CD4-positive, alpha-beta T cell treated with Interferon alpha-2 for 1 hour (primary cell): ENCODE measurements at places on chromosomes 3 and 15.

DNA sequence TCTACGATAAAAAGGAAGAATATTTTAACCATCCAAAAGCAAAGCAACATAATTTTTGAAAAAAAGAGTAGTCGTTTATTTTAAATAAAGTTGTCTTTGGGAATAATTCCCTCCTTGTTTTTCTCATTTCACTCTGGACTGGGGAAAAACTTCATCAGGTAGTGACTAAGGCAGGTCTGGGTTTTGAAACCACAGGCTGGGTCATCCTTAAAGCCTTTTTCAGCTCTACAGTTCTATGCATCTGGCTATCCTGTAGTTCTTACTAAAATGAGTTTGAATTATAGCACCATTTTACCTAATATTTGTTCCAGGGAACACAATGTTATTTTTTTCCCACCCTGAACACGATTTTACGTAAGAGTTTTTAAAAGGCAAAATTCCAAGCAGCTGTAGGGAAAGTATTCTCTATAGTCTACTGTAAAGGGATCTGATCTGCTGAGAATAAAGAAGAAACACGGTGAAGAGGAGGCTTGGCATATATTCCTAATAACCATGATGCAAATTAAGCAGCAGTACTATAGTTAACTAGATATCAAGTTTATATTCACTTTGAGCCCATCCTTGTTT is 107.7 kb downstream of the OSBPL10 start:
- DNase-seq, result no peak

GRCh38 chr3:184155644-184156521 is 706 bp downstream of the DVL3 start:
- DNase-seq, result peak; percentile 19

DNA sequence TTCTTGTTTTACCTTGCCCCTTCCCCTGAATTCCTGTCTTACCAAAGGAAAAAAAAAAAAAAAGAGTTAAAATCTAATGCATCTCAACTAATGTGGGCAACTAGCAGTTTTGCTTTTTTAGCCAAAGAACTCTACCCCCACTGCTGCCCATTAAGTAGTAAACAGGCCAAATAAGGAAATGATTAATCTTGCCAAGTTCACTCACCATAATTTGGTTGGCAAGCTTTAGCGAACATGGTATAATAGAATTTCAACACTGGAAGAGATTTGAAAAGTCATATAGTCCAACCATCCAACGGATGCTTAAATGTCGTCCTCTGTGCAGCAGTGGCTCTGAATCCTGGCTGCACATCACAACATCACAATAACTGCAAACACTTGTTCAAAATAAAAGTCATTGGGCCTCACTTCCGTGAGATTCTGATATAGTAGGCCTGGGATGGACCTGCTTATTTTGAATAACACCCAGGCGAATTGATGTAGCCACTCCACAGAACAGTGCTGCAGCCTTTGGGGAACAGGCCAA is 142.0 kb upstream of the UBE2E1 start:
- DNase-seq, result no peak

- DNase-seq, result no peak
Measured at GRCh38 chr15:63463793-63464192, 40.6 kb upstream of the USP3 start.

- no peak for DNase-seq
Measured at GRCh38 chr3:13185737-13186434, 112.7 kb upstream of the IQSEC1 start.

DNA sequence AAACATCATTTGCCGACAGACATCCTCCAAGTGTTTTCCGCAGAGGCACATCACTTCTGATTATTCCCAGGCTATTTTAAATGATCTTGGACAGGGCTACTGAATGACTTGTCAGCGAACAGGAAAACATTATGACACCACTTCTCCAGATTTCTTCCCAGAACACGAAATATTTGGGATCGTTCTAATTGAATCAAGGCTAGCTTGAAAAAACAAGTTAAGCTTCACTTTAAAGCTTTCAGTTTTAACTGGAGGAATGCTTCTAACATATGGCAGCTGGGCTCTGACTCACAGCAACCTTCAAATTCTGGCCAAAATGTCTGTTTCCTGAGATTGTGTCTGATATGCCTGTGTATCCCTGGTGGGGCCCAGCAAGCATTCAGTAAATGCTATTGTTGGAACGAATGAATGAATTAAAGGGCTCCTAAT is 127.0 kb upstream of the ICE2 start:
- DNase-seq, result no peak

DNA sequence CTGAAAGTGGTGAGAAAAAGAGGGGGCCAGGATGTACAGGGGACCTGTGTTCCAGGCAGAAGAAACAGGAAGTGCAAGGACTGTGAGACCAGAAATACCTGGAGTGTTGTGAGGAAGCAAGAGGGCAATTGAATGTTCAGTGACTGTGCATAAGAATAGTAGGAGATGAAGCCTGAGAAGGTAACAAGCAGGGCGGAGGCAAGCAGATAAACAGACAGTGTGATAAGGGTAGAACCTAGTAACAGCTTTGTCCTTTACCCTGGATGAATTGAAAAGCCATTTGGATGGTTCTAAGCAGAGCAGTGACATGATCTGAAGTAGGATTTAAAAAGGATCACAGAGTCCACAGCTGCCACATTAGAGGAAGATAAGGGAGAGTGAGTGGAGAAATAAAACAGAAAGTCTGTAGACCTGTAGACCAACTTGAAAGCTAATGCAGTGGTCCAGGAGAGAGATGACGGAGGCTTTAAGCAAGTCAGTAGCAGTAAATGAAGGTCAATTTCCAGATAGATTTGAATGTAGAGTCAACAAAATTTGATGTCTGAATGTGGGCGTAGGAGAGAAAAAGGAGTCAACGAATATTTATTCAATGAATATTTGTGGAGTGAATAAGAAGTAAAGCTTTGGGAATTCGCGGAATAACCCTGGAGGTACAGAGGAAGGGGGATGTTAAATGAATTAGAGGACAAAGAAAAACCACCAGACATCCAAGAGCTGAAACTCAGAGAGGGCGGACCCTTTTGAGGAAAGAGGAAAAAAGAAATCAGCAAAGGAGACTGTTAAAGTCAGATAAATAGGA is 4.2 kb upstream of the PLOD2 start:
- no peak for DNase-seq

DNA sequence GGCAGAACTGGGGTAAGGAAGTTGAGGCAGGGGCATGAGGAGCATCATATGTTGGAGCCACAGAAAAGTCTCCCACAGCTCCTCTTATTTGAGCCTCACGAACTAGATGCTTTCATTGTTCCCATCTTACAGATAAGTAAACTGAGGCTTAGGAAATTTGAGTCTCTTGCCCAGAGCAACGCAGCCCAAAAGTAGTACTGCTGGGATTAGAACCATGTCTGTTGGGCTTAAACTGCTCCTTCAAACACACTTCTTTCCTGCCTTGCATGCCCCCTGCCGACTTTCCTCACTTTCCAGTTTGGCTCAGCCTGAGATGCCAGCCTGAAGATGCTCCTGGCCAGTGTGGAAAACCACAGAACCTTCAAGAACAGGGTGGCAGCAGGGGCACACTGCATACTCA is 43.1 kb upstream of the SLC6A6 start:
- DNase-seq, result no peak

GRCh38 chr15:67575039-67575502 is 32.6 kb downstream of the MAP2K5 start:
- DNase-seq, result no peak

- DNase-seq, result no peak
Measured at GRCh38 chr3:117400303-117400702, 690.7 kb downstream of the TUSC7 start.

DNA sequence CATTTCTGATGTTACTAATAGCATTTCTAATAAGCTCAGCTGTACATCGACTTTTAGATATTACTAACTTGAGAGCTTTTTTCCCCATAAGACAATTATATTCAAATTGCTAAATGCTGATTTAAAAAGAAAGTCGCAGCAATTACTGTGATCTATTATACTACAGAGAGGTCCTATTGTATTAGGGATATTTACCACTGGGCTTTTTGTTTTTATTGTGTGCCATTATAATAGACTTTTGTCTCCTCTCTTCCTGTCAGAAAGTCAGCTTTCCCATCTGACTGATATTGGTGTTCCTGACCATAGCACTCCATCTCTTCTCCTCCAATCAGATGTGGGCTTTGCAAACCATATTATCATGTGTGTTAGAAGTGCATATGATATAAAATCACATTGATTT is 27.2 kb upstream of the RYR3 start:
- DNase-seq, result no peak

- DNase-seq, result no peak
Measured at GRCh38 chr3:15798533-15799245, 910 bp upstream of the ANKRD28 start.

GRCh38 chr15:71889385-71889784 is 79.0 kb downstream of the NR2E3 start:
- no peak for DNase-seq

- DNase-seq, result no peak
Measured at GRCh38 chr3:172918568-172919296, 168.2 kb downstream of the ECT2 start.

DNA sequence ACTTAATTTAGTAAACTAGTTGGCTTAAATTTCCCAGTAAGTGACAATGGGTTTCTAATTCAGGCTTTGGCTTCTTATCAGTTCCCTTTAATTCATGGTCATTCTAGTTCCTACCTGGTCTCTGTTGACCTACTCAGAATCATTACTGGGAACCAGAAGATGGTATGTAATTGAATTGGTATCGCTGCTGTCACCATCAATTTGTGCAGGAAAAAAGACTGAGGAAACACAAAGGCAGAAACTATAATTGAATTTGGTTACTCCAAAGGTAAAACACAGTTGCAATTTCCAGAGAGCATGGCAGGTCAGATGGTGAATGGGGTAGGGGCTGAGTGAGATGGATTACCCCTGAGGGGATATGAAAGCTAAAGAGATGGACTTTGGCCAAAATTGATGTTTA is 226.5 kb upstream of the GAP43 start:
- DNase-seq, result no peak

DNA sequence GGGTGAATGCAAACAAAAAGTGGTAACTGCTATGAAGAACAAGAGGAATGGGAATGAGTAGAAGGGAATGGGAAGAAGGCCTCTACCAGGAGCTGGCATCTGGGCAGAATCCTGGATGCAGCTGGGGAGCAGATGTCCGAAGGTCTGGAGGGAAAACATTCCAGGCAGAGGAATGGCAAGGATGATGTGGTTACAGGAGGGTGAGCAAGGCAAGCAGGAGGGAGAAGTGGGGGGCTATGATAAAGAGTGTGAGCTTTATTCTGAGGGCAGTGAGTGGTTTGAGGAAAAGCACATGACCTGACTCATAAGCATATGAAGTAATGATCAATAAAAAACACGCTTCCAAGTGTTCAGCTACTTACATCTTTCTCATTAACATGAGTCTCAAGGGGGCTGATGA is 17.1 kb downstream of the SKIC8 start:
- DNase-seq, result no peak

DNA sequence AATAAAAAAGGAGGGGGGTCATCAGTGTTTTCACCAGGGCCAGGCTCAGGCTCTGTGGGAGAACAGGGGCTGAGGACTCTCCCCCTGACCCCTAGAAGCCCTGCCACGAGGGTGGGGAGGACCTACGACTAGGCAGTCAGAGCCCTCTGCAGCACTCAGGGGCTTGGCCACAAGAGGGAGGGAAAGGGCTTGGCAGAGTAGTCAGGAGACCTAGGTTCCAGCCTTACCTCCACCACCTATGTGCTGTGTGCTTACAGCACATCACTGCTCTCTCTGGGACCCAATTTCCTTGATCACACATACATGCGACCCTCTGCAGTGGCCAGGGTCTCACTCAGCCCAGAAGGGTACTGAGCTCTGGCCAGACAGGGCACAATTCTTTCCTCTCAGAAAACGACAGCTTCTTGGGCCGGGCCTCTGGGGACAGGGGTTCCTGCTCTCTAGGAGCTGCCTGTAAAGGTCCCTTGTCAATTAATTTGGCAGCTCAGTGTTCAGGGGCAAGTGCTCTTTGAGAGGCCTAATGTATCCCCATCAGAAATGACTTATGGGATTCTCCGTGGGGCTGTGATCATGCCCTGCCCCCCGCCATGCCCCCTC is 16.4 kb upstream of the SKIC8 start:
- DNase-seq, result no peak

GRCh38 chr3:9199775-9200174 is 49.7 kb downstream of the SRGAP3 start:
- DNase-seq, result no peak

DNA sequence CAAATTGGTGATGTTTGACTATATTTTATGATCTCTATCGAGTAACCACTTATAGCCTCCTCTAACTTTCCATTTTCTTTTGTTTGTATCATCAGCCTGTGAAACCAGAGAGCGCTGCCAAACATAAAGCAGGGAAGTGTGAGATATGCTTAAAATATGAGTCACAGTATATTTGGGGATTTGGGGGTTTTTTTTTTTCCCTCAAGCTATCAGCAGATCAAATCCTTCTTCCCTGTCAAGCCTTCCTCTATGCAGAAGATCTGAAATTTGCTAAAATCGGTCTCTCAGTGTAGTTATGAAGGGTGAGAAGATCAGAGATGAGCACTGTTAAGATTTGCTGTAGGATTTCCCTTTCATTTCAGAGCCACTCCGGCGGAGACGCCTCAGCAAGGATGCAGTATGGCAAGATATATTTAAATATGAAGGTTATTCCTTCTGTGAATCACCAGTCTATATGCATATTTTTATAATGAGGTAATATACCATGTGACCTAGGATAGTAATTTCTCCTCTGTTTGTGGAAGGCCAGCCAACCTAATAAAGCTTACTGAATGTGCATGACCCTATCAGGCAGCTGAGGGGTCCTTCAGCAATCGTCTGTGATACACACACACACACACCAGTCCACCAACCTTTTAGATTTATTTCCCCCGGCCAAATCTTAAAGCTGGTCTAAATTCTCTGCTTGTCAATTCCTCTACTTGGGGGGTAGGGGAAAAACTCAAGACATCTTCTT is 474.1 kb downstream of the FOXP1 start:
- DNase-seq, result no peak

- DNase-seq, result no peak
Measured at GRCh38 chr3:142243134-142243533, 17.7 kb upstream of the GK5 start.

DNA sequence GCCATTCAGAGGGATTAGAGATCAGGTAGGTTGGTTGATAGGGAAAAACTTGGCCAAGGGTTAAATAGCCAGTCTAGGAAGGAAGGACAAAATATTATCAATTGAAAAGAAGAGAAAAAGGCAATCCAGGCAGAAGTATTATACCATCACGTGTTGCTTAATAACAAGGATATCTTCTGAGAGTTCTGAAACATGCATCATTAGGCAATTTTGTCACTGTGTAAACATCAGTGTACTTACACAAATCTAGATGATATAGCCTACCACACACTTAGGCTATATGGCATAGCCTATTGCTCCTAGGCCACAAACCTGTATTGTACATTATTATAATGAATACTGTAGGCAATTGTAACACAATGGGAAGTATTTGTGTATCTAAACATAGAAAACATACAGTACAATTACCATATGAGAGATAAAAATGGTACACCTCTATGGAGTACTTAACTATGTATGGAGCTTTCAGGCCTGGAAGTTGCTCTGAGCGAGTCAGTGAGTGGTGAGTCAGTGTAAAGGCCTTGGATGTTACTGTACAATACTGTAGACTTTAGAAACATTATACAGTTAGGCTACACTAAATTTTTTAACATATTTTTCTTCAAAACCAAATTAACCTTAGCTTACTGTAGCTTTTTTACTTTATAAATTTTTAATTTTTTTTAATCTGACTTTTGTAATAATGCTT is 2.7 kb downstream of the TEX55 start:
- DNase-seq, result no peak
